ENCODE measurements at places on chromosomes 2 and 18.

GRCh38 chr2:168514692-168515091, 58.6 kb downstream of the CERS6 start:
- DNase-seq, result no peak

DNA sequence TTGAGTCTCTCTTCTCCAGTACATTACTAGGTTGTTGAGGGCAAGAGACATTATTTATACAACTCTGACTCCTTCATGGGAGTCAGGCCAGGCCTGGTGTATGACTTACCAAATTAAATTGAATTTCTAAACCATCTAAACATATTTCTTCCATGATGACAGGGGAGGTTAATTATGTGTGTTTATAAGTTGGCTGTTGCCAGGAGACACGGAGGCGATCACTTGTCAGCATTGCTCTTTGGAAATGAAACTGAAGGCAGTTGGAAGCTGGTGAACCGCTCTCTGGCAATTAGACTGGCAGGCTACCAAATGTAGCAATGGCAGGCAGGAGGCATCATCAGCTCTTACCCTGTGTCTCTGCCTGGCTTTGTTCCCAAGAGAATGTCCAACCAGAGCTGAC, 241.4 kb downstream of the KCNS3 start:
- DNase-seq, result no peak

- DNase-seq, result no peak
Observed at GRCh38 chr18:54140641-54141040, 83.8 kb downstream of the MBD2 start.

- no peak for DNase-seq
Observed at GRCh38 chr18:34977838-34978532, 63.2 kb upstream of the MAPRE2 start.

GRCh38 chr18:2482706-2483475, 88.4 kb downstream of the METTL4 start:
- no peak for DNase-seq

GRCh38 chr18:75053028-75053629, 155.8 kb downstream of the PTGR3 start:
- no peak for DNase-seq

All from H54 (cell line).